Stimulated activated CD4-positive, alpha-beta T cell treated with anti-CD3 and anti-CD28 coated beads, Interleukin-2, amount 100 ng/mL, for 24 hours (primary cell): ENCODE measurements at places on chromosomes 6 and 20.
A peak's percentile ranks its signal among the peaks of the same experiment; 100 is the strongest.

DNA sequence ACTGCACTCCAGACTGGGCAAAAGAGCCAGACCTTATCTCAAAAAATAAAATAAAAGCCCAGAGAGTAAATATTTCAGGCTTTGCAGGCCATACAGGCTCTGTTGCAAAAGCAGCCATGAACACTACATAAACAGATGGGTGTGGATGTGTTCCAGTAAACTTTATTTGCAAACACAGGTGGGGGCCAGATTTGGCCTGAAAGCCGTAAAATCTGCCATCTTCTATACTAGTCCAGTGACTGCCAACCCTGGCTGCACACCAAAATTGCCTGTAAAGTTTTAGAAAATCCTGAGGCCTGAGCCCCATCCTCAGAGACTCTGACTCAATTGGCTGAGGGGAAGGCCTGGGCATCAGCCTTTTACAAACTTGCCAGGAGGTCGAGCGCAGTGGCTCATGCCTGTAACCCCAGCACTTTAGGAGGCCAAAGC is 103.6 kb downstream of the ZMYND8 start:
- DNase-seq: no peak

GRCh38 chr20:63177134-63177784 is 38.7 kb downstream of the YTHDF1 start:
- DNase-seq: no peak

DNA sequence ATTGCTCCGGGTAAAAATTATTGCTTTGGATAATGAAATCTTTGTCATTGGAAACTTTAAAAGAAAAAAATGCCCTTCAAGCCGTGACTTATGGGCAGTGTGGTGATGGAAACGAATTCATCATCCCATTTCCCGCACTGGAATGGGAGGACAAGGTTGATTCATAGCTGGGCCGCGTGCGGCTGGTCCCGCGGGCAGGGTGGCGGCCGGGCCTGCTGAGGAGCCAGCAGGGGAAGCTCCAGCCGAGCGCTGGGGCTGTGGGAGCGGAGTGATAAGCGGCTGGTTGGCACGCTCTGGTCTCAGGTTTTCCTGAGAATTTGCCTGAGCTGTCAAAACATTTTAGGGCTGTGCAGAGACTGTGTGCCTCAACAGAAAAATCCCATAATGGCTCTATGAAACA is 351.7 kb downstream of the CDC5L start:
- no peak for DNase-seq

GRCh38 chr6:147759093-147759492 is 250.6 kb downstream of the SAMD5 start:
- DNase-seq: no peak

DNA sequence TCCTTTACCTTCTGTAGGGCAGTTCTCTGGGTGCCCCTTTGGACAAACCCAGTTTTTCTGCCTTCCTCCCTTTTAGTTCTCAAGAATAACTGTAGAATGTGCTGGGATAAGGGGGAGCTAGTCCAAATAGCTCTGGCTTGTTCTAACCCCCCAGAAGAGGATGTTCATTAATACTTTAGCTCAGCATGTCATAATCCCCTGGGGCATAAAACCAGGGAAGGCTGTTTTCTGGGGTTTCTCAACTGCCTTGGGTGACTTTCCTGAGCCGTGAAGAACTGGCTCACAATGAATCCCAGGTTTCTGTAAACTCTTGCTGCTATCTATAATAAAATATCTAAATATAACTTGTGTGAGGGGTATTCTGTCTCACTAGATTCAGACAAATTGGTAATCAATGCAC is 44.5 kb upstream of the RNF217 start:
- no peak for DNase-seq

DNA sequence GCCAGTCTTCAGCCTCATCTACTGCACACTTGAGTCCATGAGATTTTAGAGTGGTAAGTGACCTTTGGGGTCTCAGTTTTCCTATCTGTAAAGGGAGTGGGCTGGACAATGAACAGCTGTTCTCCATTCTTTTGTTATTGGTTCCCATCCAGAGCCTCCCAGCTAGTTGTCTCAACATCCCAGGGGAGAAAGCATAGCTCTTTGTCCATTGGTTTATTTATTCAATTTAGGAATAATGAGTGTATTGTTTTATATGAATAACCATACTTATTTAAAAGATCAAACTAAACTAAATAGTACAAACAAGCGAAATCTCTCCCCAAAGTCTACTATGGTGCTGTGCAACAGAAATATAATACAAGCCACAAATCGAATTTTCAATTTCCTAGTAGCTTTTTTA is 13.7 kb downstream of the PIGT start:
- DNase-seq: no peak

DNA sequence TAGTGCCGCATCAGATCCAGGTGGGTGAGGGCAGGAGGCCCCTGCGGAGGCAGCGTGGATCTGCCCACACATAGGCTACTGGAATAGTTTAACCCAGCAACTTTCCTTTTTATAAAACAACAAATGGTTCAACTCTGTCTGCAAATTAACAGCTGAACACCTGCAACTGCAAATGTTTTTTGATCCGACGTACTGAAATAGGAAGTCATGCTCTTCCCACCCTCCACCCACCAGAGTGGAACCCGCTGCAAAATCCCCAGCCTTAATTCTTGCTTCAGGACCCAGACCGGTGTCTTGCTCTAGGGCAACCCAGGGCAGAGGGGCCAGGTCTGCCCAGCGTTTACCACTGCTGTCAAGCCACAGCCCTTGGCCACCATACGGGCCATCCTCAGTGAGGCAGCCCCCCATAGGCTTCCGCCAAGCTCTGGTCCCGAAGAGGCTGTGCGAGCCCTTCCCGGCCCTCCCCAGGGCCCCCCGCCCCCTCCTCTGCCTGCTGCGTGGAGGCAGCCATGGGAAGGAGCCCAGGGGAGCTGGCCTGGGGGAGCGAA is 334.3 kb downstream of the ZFAND3 start:
- DNase-seq: no peak

DNA sequence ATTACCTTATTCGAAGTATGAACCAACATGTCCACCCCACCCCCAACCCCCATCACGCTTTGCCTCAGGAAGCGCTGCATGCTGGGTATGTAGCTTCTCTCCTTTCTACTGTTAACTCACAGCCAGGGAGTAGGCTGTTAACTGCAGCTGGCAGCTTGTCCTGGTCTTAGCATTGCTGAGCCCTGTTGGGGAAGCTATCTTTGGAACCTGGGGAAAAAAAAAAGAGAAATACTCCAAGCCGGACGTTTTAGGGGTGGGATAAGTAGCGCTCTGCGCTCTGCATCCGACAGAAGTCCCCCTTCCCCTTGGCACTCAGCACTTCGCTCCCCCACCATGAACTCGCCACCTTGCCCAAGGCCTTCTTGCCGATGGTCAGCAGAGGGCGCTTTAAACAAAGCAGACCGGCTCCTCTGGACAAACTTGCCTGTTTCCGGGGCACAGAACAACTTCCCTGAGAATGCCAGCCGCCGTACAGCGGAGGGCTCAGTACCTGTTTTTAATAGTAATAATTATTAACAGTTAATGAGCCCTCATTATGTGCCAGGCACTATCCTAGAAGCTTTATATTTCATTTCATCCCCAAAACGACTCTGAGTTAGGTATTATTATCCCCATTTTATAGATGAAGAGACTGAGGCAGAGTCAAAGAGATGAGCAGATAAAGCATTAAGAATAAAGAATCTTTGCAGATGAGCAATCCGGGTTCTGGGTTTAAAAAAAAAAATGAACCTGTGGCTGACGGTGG is 35.2 kb upstream of the MDFI start:
- DNase-seq: peak; percentile 76

GRCh38 chr6:7180751-7181150 is 73.0 kb downstream of the RREB1 start:
- no peak for DNase-seq

GRCh38 chr6:144320741-144321140 is 35.6 kb downstream of the UTRN start:
- DNase-seq: no peak

GRCh38 chr6:34383161-34383631 is 9.3 kb downstream of the NUDT3 start:
- DNase-seq: no peak
